Thoracic aorta endothelial cell (primary cell): ENCODE measurements at places on chromosomes 12 and 14. TPM values are rescaled to one million over a fixed set of nuclear protein-coding genes. Genes with fewer than 3 reads are reported as not detected.

The TAS2R10 gene
- 1.1 TPM in 2 replicates for total RNA-seq

The AQP6 gene
- not detected in 2 replicates for total RNA-seq

The GARIN6 gene
- total RNA-seq = not detected in 2 replicates

The CHGA gene
- total RNA-seq = not detected in 2 replicates

The CCDC177 gene
- total RNA-seq = not detected in 2 replicates

The RNASE7 gene
- not detected in 2 replicates for total RNA-seq

The ADAMTS20 gene
- not detected in 2 replicates for total RNA-seq

The USP5 gene
- total RNA-seq = 83.1 and 87.7 TPM in 2 replicates

The GAPDH gene
- total RNA-seq = 6,676 and 6,710 TPM in 2 replicates

The KRT73 gene
- total RNA-seq = not detected in 2 replicates

The KLRG1 gene
- total RNA-seq = 12.6 and 17.2 TPM in 2 replicates

The VSIG10 gene
- 32.2 and 41.9 TPM in 2 replicates for total RNA-seq

The ASIC1 gene
- 0.27 and 1.1 TPM in 2 replicates for total RNA-seq

The RFLNA gene
- total RNA-seq = 5.8 and 18.9 TPM in 2 replicates

The NKX2-1 gene
- total RNA-seq = not detected in 2 replicates

The IRAK3 gene
- 16.1 and 29.5 TPM in 2 replicates for total RNA-seq

The CABP1 gene
- total RNA-seq = 0.14 TPM in 1 of 2 replicates, not detected in the other

The C12orf75 gene
- total RNA-seq = 64.4 and 81.3 TPM in 2 replicates

The GPD1 gene
- total RNA-seq = 0.22 TPM in 1 of 2 replicates, not detected in the other

The KCNC2 gene
- not detected in 2 replicates for total RNA-seq

The CMKLR1 gene
- total RNA-seq = 0.07 TPM in 1 of 2 replicates, not detected in the other

The MYO1H gene
- not detected in 2 replicates for total RNA-seq

The RPS6KL1 gene
- total RNA-seq = 9.8 and 12.5 TPM in 2 replicates

The SNW1 gene
- total RNA-seq = 81.6 and 91.1 TPM in 2 replicates

The CBLN3 gene
- 1.1 and 1.6 TPM in 2 replicates for total RNA-seq

The KRT8 gene
- total RNA-seq = 6.3 and 7.8 TPM in 2 replicates

The PAX9 gene
- total RNA-seq = under 0.01 and 0.07 TPM in 2 replicates

The PPP4R4 gene
- under 0.01 TPM in 2 replicates for total RNA-seq

The OR4E2 gene
- not detected in 2 replicates for total RNA-seq
